ENCODE measurements at places on chromosomes 16 and 17. TPM values are rescaled to one million over a fixed set of nuclear protein-coding genes. Genes with fewer than 3 reads are reported as not detected.

Gene CAMKK1
- total RNA-seq, result 15.7 TPM

Gene TELO2
- 36.7 TPM for total RNA-seq

Gene AMZ2
- total RNA-seq, result 110 TPM

Gene DLX4
- total RNA-seq, result 2.8 TPM

Gene C16orf87
- 5.8 TPM for total RNA-seq

Gene GP1BA
- not detected for total RNA-seq

Gene LDHD
- total RNA-seq, result 0.55 TPM

Gene ANKFN1
- total RNA-seq, result not detected

Gene MILR1
- total RNA-seq, result 1.8 TPM

Data from A549 treated with CpdA at 1 μM for 4 hours (cell line).